SJCRH30 (cell line): ENCODE measurements at places on chromosomes 1 and 21. TPM values are rescaled to one million over a fixed set of nuclear protein-coding genes. Genes with fewer than 3 reads are reported as not detected.

DNA sequence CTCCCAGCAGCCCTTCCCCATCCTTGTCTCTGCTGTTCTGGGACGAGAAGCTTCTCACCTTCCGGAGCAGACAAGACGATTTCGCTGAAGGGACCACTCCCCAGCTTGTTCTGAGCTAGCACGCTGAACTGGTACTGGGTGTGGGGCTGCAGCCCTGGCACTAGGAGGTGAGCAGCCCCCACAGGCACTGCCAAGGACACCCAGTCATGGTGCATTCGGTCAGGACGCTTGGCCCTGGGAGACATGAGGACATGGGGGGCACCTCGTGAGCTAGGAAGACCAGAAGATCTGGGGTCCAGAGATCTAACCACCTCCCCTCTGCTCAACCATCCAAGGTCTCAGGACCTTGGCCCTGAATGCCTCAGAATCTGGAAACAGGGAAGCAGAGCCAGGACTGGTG, 5.3 kb upstream of the TAGLN2 start:
- no peak for DNase-seq

ZNF697 gene
- 6.2 and 7.6 TPM in 2 replicates for total RNA-seq

DNA sequence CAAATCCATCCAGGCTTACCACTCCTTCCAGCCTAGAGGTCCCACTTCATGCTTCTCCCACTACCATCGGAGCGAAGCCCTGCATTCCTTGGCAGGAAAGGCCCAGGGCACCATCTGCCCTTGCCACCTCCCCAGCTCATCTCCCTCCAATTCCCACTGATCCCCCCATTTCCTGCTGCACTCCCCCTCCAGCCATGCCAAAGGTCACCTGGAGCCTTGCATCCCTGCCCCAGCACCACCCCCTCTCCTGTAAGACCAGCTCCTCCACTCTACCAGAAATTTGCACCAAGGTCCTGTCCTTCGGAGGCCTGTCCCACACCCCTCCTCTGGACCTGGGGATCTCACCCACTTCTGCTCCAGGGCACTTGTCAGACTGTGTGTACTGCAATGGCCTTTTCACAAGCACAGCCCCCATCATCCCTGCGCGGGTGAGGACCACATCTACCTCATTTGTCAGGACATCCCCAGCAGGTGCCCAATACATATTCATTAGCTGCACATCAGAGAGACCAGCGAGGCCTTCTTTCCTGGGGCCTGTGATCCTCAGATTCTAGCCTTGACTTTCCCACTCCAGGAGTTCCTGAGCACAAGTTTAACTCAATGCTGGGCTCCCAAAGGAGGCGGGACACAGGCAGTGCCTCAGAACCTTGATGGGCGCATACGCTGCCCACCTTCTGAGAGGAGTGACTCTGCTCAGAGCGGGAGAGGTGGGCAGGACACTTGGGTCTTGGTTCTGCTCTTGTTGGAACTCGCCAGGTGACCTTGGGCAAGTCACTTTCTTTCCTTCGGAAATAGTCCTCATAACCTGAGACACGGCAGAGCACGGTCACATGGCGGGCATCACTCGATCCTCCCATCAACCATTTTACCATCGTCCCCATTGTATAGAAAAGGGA, 49.9 kb upstream of the EDN2 start:
- DNase-seq, result no peak

DNA sequence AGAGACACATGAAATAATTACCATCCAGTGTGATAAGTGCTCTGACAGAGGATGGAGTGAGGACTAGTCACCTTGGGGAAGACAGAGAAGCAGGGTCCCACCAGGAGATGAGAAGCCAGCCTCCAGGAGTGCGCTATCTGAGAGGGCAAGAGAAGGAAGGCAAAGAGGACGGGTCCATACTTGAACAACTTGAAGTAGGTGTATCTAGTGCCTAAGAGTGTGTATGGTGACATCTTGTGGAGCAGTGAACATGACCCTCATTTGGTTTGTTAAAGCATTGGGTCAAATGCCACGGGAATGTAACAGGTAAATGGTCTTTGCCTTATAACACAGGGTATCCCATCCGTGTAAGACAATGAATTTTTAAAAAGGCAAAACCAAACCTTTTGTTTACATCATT, 39.8 kb downstream of the MRPL39 start:
- no peak for DNase-seq

DNA sequence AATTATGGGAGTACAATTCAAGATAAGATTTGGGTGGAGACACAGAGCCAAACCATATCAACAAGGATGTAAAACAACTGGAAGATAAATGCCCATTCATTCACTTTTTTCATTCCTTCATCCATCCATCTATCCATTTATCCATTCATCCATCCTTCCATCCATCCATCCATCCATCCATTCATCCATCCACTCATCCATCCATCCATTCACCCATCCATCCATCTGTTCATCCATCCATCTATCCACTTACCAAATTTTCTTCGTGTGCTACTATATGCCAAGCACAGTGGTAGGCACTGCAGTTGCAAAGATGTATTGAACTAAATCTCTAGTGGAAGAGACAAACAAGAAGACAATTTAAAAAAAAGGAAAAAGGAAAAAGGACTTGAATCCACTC, 14.3 kb upstream of the SIPA1L2 start:
- DNase-seq, result no peak

BMP8B gene
- 12.2 and 12.6 TPM in 2 replicates for total RNA-seq

- no peak for DNase-seq
These were observed 49.5 kb downstream of the SCMH1 start for GRCh38 chr1:41192456-41193178.

NCMAP gene
- not detected in 2 replicates for total RNA-seq

AUNIP gene
- 28.9 and 34.3 TPM in 2 replicates for total RNA-seq

DNA sequence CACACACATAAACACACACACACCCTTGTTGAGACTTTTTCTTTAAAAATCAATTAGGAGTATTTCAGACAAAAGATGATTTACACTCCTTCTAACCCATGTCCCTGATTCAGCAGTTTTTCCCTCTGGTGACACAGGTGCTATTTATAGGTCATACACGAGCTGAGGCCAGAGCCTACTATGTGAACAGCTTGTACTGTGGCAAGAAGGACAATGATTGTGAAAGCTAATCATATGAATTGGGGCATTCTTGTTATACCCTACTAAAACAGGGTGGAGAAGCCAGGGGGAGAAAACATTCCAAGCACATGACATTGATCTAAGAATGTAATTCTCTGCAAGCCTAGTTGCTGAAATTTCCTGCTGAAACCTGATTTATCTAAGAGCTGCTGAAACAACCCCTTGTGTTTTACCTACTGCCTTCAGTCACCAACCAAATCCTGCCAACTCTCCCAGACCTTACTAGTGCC, 60.3 kb downstream of the XCL1 start:
- no peak for DNase-seq

DNA sequence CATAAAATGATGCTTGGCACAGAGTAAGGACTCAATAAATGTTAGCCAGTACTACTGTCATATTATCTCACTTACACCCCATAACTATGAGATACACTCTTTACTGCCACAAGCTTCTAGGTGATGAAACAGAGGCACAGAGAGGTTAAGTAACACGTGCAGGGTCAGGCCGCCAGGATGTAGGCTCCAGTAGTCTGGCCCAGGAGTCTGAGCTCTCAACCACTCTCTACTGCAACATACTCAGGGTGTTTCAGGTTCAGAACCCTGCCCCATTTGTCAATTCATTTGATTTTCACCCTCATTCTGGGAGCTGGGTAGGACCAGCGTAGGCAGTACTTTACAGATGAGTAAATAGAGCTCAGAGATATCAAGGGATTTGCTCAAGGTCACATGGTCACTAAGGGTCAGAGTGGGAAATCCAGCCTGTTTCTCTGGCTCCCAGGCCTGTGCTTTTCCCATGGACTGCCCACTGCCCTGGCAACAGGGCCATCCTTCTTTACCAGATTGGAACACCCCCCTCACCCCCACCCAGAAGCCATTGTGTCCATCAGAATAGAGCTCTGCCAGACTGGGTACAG, 21.2 kb downstream of the IQGAP3 start:
- no peak for DNase-seq

DNA sequence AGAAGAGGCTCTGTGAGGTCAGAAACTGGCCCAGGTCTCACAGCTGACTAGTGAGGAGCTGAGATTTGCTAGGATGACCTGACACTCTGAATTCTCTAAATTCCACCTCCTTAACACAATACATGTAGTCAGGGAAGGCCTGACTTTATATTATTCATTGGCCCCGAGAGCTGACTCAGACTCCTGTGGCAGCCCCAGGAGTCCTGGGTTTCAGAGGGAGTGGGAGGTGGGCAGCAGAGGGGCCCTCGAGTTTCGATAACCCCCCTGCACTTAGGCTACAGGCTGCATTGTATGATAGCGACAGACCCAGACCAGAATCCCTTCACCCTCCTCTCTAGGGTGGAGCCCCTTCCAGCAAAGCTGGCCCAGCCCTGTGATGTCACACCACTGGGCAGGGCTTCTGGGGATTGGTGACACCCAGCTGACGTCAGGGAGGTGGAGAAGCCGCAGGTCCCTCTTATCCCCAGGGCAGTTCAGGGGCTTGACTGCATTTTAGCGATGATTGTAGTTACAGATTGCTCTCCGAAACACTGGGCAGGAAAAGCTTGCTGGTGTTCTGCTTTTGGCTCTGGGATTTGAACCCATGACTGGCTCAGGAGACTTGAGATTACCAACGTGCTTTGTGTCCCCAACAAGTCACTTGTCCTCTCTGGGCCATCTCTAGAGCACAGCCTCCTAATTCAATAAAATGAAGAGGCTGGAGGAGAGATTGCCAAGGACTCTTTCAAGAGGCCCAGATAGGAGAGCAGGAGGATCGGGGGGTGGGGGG, 17.0 kb upstream of the GPR37L1 start:
- peak; percentile 67 for DNase-seq

GRCh38 chr21:31656199-31657095, 3.0 kb upstream of the SOD1 start:
- no peak for DNase-seq

KCNK1 gene
- not detected in 2 replicates for total RNA-seq

ZNF695 gene
- total RNA-seq, result 17.4 and 19.7 TPM in 2 replicates

DNA sequence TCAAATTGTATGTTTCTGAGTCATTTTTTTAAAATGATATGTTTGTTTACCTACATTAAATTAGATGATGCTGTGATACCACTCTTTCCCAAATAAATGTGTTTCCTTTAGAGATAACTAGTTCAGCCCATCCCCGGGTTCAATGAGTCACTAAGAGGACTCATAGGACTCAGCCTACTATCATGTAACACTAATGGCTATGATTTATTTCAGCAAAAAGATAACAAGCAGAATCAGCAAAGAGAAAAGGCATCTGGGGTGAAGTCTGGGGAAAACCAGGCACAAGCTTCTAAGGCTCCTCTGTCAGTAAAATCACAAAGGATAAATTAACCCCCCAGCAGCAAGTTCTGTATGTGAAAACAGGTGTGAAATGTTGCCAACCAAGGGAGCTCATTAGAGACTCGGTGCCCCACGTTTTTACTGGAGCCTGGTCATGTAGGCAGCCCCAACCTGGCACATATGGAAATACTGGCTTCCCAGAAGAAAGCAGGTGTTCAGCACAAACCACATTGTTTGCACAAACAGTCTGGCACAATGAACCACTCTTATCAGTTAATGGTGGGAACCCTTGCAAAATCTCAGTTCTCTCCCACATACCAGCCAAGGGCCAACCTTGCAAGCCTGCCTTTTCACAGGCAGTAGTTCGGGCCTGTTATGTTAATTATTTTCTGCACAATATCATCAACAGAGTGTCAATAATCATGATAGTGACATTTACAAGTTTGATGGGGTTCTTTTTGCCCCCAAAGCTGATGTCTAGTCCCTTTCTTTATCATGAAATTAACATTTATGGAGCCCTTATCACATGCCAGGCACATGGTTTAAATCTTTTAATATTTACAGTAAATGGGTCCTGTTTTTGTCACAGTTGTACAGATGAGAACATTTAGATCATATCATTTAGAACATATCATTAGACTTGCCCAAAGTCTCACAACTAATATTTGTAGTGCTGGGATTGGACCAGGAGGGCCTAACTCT, 23.1 kb upstream of the CNN3 start:
- peak; percentile 21 for DNase-seq

GRCh38 chr1:245365095-245366020, 210.6 kb downstream of the KIF26B start:
- DNase-seq, result no peak

- DNase-seq, result no peak
These were observed 83.4 kb upstream of the KCNE2 start for GRCh38 chr21:34280389-34280795.

PADI2 gene
- total RNA-seq, result 4.3 and 4.6 TPM in 2 replicates

SYT11 gene
- total RNA-seq, result 6.8 and 6.9 TPM in 2 replicates

- peak; percentile 88 for DNase-seq
These were observed 25.6 kb downstream of the PADI3 start for GRCh38 chr1:17274186-17275170.

- no peak for DNase-seq
These were observed 61.5 kb upstream of the RGS2 start for GRCh38 chr1:192747301-192747700.

- no peak for DNase-seq
These were observed 1.9 kb downstream of the DPYD start for GRCh38 chr1:97918961-97919360.

- peak; percentile 34 for DNase-seq
These were observed 33.2 kb downstream of the ROR1 start for GRCh38 chr1:63807046-63807445.

DNA sequence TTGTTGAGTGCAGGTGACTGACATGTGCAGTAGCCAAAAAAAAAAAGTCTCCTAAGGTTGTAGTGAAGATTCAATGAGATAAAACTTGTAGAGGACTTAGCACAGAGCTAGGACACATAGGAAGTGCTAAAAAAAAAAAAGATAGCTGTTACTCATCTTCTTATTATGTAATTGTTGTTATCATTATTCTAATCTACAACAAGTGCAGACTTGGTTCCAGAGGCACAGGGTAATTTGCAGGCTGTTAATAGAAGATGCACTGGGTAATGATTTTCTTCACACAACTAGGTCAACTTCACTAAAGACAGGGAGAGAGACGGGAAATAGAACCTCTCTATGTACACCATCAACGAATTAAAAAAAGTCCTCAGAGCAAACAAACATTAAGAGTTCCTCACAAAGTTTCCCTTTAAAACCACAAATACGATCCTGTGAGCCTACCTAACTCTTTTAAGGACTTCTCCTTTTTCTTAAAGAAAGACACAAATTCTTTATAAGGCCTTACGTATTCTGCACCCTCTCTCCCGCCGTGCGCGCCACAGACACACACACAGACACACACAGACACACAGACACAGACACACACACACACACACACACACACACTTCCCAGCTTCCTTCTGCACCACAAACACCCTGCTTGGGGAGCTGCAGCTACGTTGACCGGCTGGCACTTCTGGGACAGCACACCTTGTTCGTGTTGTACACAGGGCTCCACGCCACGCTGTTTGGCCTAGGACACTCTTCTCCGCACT, 49.8 kb upstream of the GADD45A start:
- no peak for DNase-seq

SPTA1 gene
- not detected in 2 replicates for total RNA-seq

S100A12 gene
- not detected in 2 replicates for total RNA-seq

PDZK1 gene
- total RNA-seq, result 1.6 and 2.8 TPM in 2 replicates

DNA sequence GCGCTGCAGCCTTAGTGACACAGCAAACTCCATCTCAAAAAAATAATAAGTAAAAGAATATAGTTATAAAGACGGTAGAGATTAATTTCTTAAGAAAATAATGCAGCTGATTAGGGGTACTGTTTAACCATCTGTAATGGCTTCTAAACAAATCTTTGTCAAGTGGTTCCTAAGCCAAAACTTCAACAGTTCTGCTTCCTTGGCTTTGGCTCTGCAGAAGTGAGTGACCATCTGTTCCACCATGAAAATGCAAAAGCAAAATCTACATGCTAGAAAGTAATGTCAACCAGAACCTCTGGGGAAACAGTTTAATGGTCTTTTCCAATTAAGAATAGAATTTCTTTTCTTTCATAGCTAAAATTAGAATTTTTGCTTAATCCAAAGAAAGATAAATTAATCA, 8.3 kb upstream of the SH2D5 start:
- DNase-seq, result no peak
